ENCODE measurements at places on chromosomes 5 and 9.

GRCh38 chr5:163436515-163436914, 880 bp upstream of the CCNG1 start:
- DNase-seq = peak; percentile 4

DNA sequence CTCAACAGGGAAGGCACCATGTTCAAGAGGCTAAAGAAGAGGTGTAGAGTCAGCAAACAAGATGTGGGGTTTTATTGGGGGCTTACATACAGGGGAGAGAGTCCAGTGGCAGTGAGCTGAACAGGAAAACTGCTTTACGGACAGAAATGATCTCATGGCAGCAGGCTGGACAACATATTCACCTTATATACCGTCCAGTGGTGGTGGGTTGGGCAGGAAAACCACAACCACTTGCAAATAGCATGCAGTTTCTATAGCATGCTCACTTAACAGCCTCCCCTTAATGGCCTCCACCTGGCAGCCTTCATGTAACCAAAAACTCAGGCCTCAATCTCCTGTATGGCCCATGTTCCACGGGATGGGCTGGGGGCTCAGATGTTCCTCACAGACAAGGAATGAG, 5.4 kb downstream of the TNFSF8 start:
- DNase-seq = no peak

DNA sequence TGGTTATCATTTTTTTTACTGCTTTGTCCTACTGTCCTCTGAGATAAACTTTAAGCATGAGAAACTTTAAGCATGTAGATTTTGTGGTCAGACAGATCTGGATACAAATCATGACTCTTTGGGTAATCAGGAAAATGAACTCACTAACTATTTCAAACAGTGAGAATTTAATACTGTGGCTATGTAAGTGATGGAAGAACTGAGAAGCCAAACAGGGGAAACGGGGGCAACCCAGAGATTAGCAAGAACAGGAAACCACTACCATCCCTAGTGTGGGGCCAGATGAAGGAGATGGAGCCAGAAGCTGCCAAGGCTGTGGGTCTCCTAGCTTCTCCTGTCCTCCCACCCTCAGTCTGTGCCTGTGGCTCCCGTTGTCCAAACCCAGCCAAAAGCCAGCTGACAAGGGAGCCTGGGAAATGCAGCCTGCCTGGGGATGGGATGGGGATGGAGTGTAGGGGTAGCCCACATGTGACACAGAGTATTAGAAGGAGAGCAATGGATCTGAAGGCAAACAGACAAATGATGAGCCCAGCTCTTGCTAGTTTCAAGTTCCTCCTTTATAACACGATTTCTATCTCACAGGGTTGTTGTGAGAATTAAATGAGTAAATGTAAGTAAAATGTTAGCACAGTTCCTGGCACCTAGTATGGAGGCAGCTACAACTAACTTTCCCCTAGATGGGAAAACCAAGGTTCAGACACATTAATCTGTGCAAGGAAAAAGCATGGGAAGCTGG, 27.7 kb upstream of the CDC23 start:
- DNase-seq = no peak

DNA sequence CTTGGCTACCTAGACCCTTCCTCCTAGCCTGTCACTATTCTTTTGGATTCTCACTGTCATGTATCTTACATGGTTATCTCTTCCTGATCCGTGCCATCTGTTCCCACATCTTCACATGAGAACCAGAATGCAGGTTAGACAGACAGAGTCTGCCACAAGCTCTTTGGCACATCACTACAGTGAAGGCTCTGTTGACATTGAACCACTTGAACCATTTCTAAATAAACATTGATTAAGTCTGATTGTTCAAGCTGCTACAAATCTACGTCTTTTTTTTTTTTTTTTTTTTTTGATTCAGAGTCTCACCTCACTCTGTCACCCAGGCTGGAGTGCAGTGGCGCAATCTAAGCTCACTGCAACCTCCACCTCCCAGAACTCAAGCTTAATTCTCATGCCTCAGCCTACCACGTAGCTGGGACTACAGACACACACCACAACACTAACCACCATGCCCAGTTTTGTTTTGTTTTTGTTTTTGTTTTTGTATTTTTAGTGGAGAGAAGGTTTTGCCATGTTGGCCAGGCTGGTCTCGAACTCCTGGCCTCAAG, 85.1 kb upstream of the LRRTM2 start:
- DNase-seq = no peak

Data from CD4-positive, alpha-beta T cell treated with Interleukin-10 for 1 hour (primary cell).